ENCODE measurements at places on chromosomes 11 and 22.
A peak's percentile ranks its signal among the peaks of the same experiment; 100 is the strongest.

- DNase-seq = no peak
These were observed 10.1 kb downstream of the RPS13 start for GRCh38 chr11:17067417-17067816.

GRCh38 chr11:45848654-45849081 is 1.4 kb downstream of the CRY2 start:
- no peak for DNase-seq

- DNase-seq = peak; percentile 36
These were observed 126.2 kb downstream of the BCR start for GRCh38 chr22:23306438-23306921.

GRCh38 chr11:23948851-23949250 is 548.0 kb upstream of the LUZP2 start:
- no peak for DNase-seq

DNA sequence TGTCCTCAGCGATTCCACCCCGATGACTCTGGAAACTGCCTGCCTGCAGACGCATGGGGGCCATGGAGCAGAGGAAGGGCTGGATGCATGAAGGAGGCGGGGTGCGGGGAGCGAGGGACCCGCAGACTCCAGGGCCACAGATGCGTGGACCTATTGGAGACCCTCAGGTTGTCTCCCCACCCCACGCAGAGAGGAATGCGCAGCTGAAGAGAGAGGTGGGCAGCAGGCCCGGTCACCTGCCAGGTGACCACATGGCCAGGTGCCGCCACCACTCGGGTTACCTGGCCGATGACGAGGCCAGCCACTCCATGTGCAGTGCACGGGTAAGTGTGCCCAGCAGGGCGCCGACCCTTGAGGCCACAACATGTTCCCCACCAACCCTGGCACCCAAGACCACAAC is 371 bp downstream of the CCDC116 start:
- peak; percentile 41 for DNase-seq

GRCh38 chr11:4665424-4665823 is 21.6 kb downstream of the OR51E1 start:
- DNase-seq = no peak

- DNase-seq = no peak
These were observed 1.4 kb upstream of the C11orf24 start for GRCh38 chr11:68273026-68273738.

DNA sequence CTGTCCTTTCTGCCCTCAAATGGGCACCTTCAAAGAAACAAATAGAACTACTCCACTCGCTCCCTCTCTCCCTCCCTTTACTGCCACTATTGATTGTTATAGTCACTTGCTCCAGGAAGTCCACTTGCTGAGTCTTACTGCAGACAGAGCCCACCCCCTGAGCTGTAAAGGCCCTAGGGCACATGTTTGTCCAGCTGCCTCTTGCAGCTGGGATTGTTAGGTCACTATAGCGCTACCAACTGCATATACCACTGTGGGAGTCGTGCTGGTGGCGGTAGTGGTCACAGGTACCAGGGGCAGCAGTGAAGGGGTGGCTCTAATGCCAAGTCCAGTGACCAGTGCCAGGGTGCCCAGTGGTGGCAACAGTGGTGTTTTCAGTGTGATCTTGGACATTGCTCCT is 4.4 kb upstream of the SREBF2 start:
- no peak for DNase-seq

DNA sequence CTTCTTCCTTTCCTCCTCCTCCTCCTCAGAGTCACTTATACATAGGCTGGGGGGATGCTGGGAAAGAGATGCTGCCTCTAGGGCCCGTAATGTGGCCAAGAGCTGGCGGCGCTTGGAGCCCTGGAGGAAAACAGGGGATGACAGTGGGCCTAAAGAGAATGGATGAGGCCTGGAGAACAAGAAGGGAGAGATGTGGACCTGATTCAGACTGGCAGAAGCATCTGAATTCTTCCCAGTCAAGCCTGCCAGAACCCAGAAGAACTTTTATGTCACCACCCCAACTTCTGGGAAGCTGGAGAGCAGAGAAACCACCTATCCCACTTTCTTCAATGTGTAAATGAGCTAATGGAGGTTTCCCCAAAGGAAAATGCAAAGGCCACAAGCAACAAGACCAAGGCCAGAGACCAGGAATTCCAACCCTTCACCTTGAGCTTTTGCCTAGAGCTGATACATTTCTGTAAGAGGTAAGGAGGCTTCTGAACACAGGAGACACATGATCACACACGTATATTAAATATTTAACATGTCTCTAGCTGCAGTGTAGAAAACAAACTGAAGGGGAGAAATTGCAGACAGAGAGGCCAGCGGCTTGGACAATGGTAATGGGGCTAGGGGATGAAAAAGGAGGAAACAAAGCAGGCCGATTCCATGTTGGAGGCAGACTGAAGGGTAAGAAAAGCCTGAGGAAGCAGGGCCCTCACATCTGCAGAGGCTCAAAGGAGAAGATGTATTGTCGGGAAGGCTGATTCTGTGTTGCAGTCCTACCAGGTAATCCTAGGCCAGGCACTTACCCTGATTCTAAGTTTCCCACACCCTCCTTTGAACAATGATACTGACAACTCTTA is 1.1 kb downstream of the RRP8 start:
- no peak for DNase-seq

GRCh38 chr22:48737461-48738203 is 1090.0 kb downstream of the BRD1 start:
- no peak for DNase-seq

GRCh38 chr11:130510407-130511006 is 62.1 kb downstream of the ADAMTS15 start:
- peak; percentile 36 for DNase-seq

- no peak for DNase-seq
These were observed 6.9 kb downstream of the TSPAN32 start for GRCh38 chr11:2308713-2309112.

GRCh38 chr11:103499710-103500340 is 390.6 kb downstream of the DYNC2H1 start:
- no peak for DNase-seq

GRCh38 chr22:43921370-43921769 is 2.2 kb upstream of the PNPLA3 start:
- no peak for DNase-seq

DNA sequence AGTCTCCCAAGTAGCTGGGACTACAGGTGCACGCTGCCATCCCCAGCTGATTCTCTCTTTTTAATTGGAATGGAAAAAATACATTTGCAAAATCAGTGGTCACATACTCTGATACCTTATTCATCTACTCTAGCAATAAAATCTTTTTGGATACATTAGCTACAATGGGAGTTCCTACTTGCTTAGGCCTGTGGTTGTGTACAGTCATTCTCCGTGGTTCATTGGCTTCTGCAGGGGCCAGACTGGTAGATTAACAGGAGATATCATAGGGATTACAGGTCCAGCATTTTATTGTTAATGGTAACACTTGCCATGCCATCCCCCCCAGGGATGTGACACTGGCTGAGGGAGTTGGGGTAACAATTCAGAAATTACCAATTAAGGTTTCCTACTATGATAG is 140.0 kb downstream of the ADAMTS15 start:
- no peak for DNase-seq

DNA sequence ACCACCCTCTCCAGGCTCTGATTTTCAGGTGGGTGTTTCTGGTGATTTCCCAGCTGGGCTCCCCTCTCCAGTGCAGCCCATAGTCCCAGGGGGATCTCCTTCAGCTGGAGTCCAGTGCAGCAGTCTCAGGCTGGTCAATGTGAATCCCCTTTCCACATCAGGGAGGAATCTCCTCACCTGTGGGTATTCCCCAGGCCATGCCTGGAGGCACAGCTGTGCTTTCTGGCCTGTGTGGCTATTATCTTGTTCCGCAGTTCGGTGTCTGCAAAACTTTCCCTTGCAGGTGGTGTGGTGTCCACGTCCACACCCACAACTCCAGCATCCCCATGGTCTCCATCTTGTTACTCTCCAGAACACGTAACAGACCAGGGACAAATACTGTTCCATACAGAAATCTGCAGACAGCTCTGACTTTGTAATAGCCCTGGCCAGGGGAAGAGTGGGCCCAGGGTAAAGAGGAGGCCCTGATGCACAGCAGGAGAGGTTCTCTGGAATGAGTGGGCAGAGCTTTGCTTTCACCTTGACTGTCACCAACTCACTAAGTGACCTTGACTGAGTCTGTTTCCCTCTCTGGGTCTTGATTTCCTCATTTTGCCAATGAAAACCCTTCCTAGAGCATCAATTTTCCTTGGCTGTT is 183.2 kb downstream of the CSNK2A3 start:
- no peak for DNase-seq

DNA sequence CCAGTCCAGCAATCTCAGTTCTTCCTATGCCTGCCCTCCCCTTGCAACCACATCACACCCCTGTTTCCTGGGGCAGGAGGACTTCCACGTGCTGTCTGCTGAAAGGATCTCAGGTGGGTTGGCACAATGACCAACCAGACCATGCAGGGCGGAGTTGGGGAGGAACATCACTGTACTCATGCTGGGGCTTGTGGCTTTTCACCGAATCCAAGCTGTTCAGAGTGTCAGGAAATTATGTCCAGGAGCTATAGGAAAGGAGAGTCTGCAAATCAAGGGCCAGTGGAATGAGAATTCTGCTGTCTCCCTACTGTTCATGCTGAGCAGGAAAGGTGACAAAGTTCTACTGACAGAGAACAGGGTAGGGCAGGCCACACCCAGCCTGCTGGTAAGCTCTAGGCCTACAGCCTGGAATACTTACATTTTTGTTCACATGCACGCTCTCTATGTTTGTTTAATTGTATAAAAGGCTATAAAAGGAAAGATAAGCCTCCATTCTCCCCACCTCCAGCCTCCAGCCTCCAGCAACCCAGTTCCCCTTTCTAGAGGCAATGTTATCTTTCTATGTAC is 1.7 kb upstream of the PLAAT2 start:
- no peak for DNase-seq

GRCh38 chr11:134645576-134645975 is 233.5 kb upstream of the B3GAT1 start:
- peak; percentile 34 for DNase-seq

DNA sequence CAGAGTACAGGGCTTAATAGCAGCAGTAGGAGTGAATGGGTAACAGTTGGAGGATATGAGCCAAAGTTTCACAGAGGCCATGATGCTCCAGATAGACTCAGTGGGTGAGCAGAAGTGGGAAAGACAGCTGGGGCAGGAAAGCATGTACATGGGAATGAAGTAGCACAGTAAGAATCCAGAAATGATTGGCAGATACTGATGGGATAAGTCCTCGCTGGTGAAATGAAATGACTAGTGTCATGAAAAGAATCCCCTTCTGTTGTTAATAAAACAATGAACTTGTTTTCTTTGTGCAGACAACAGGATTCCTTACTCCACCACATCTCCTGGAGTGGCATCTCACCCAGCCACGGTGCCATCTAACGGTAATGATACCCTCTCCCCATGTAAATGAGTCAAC is 17.4 kb upstream of the PANX1 start:
- DNase-seq = no peak

DNA sequence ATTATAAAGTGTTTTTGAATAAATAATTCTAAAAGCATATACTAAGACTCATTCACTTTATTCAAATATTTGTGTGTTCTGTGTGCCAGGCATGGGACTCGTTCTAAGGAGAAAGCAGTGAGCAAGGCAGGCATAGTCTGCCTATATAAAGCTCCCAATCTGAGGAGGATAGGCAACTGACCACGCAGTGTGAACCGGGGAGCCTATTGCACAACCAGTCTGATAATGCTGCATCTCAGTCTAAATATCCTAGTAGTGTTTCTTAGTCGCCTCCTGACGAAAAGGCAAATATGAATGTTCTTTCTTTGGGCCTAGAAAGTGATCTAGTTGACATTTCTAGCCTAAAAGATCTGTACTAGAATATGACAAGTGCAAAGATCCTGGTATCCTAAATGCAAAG is 98.3 kb downstream of the C11orf65 start:
- DNase-seq = no peak

DNA sequence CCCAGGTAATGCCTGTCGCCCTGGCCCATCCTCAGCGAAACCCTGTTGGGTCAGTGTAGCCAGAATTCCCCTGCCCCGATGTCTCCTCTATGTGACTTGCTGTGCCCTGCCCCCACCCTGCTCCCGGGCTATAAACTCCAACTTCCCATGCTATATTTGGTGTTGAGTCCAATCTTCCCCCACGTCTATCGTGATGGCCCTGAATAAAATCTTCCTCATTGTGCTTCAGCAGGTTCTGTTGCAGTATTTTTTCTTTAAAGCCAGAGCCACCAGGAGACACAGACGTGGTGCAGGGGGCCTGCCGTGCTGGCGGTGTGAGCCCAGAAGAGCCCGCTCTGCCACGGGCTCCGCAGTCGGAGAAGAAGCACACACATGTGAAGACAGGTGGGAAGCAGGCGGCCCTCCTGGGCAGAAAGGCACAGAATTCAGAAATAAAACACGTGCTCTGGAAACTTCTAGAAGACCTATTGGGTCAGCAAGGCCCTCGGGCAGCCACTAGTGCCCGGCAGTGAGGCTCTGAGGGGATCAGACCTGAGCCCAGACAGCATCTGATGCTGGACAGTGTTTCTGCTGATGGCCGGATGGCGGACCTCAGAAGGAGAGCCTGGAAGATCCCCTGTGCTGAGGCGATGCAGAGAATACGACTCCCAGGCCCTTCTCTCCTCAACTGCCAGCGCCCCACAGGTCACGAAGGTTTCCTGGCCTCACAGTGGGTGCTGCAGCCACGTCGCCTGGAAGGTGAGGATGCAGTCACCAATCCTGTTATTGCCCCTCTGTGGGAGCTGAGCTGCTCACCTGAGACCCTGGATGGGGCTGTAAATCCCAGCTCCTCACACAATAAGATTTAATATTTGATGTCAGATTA is 501.9 kb downstream of the BRD1 start:
- peak; percentile 34 for DNase-seq

DNA sequence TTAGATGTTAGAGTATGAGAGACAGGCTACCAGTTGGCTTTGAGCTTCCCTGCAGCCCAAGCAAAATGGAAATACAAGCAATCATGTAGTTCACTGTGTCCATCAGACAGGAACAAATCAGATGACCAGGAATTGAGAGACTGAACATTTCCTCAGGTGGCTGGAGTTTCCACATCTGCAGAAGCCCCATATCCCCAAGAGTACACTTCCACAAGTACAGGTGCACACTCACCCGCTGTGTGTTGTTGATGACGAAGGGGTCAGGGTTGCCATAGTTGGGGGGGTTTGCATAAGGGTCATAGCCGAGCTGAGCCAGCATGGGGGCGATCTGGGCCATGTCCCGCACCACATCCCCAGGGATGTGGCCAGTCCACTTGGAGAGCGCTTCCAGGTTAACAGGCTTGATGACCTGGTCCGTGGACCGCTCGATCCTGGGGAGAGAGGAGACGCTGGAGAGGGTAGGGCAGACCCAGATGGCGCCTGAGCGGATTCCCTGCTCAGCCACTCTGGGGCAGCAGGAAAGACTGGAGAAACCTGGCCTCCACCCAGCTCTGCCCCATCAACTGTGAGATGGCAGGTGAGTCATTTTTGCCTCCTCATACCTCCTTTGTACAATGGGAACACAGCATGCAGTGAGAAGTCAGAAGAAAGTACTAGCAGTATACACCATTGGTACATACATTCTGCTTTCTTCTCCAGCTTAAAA is 23.9 kb upstream of the TFIP11 start:
- no peak for DNase-seq

- DNase-seq = no peak
These were observed 19.4 kb downstream of the NADSYN1 start for GRCh38 chr11:71472357-71472885.
